GM12878 (cell line): ENCODE measurements at places on chromosomes 13 and 19. TPM values are rescaled to one million over a fixed set of nuclear protein-coding genes. Genes with fewer than 3 reads are reported as not detected.

HIPK4 gene
- polyA plus RNA-seq = 0.07 TPM in 1 of 2 replicates, not detected in the other

CERS1 gene
- polyA plus RNA-seq = not detected in 2 replicates

AP2S1 gene
- 239 and 244 TPM in 2 replicates for polyA plus RNA-seq

KLC3 gene
- polyA plus RNA-seq = not detected in 2 replicates

ANKLE1 gene
- polyA plus RNA-seq = 15.7 and 16.6 TPM in 2 replicates

ZSCAN4 gene
- not detected in 2 replicates for polyA plus RNA-seq

NCR1 gene
- not detected in 2 replicates for polyA plus RNA-seq

PGLYRP1 gene
- polyA plus RNA-seq = not detected in 2 replicates

PRMT1 gene
- 431 and 447 TPM in 2 replicates for polyA plus RNA-seq

CEACAM3 gene
- not detected in 2 replicates for polyA plus RNA-seq

SYT3 gene
- polyA plus RNA-seq = not detected in 2 replicates

BRSK1 gene
- 0.25 TPM in 1 of 2 replicates, not detected in the other for polyA plus RNA-seq

FFAR2 gene
- 0.84 and 1.1 TPM in 2 replicates for polyA plus RNA-seq

ADAMTS10 gene
- not detected in 2 replicates for polyA plus RNA-seq

KLK14 gene
- polyA plus RNA-seq = not detected in 2 replicates

PABPC3 gene
- 0.28 and 0.32 TPM in 2 replicates for polyA plus RNA-seq

SPC24 gene
- 61.8 and 72.6 TPM in 2 replicates for polyA plus RNA-seq

ZNF100 gene
- 8.5 and 9.9 TPM in 2 replicates for polyA plus RNA-seq

SBSN gene
- polyA plus RNA-seq = not detected in 2 replicates

COPE gene
- 428 and 464 TPM in 2 replicates for polyA plus RNA-seq

ZNF491 gene
- 0.23 and 0.51 TPM in 2 replicates for polyA plus RNA-seq

CEACAM4 gene
- polyA plus RNA-seq = not detected in 2 replicates

PIN1 gene
- 173 and 180 TPM in 2 replicates for polyA plus RNA-seq

UBE2L5 gene
- polyA plus RNA-seq = 0.17 TPM in 1 of 2 replicates, not detected in the other

PRDX2 gene
- 349 and 353 TPM in 2 replicates for polyA plus RNA-seq

LAIR1 gene
- polyA plus RNA-seq = 30.7 and 34.5 TPM in 2 replicates

HCN2 gene
- not detected in 2 replicates for polyA plus RNA-seq

S1PR4 gene
- polyA plus RNA-seq = 41.6 and 43.3 TPM in 2 replicates

PRRG2 gene
- polyA plus RNA-seq = 0.66 and 0.89 TPM in 2 replicates

TINCR gene
- polyA plus RNA-seq = not detected in 2 replicates

RGCC gene
- 8.2 and 11.9 TPM in 2 replicates for polyA plus RNA-seq

RAB11B gene
- 63.3 and 64.3 TPM in 2 replicates for polyA plus RNA-seq

APC2 gene
- polyA plus RNA-seq = 0.02 and 0.04 TPM in 2 replicates

COL4A1 gene
- polyA plus RNA-seq = 0.07 and 0.14 TPM in 2 replicates

IZUMO4 gene
- polyA plus RNA-seq = 5.5 TPM in 2 replicates

TLE6 gene
- polyA plus RNA-seq = 5.7 and 7.3 TPM in 2 replicates

ZNF547 gene
- 3.7 and 3.8 TPM in 2 replicates for polyA plus RNA-seq

MEIOSIN gene
- 0.66 TPM in 1 of 2 replicates, not detected in the other for polyA plus RNA-seq

HSH2D gene
- 77.5 and 90.3 TPM in 2 replicates for polyA plus RNA-seq

DBP gene
- polyA plus RNA-seq = 5.6 and 7.1 TPM in 2 replicates

ODAD3 gene
- 0.63 TPM in 1 of 2 replicates, not detected in the other for polyA plus RNA-seq

ACTMAP gene
- 19.4 and 20.8 TPM in 2 replicates for polyA plus RNA-seq

ADAMTSL5 gene
- polyA plus RNA-seq = 0.83 TPM in 1 of 2 replicates, not detected in the other

MCEMP1 gene
- not detected in 2 replicates for polyA plus RNA-seq

AMER2 gene
- polyA plus RNA-seq = 0.12 and 0.14 TPM in 2 replicates

ZNF571 gene
- polyA plus RNA-seq = 0.79 and 0.99 TPM in 2 replicates

RFPL4A gene
- not detected in 2 replicates for polyA plus RNA-seq
